ENCODE measurements at places on chromosomes 3 and 15.

- DNase-seq = no peak
These were observed 89.0 kb downstream of the PPCDC start for GRCh38 chr15:75112278-75112847.

DNA sequence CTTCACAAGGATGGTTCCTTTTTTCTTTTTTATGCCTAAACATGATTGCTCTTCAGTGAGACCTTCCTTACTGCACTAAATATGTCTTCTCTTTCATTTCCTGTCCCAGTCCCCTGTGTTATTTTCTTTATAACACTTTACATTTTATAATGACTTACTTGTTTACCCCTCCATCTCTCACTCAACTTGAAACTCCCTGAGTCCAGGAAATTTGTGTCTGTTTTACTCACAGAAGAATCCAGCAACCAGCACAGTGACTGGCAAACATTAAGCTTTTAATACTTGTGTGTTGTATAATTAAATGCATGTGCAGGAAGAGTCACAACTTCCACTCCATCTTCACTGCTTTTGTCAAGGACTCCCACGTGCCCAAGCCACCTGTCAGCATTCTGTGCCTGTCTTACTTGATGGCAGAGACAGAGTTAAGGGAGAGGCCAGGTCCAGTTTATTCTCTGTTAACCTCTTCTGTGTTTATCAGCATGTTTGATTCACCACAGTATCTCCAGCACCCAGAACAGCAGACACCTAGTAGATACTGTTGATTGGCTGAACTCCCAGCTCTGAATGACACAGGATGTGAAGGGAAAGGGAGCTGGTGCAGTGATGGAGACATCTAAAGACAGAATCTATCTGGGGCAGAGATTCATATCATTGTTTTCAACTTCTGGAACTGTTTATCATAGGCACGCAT lies 42.8 kb downstream of the SSR3 start:
- no peak for DNase-seq

GRCh38 chr15:92839696-92840095 lies 60.4 kb upstream of the CHD2 start:
- peak; percentile 69 for DNase-seq

GRCh38 chr15:25716414-25717126 lies 146.6 kb downstream of the ATP10A start:
- DNase-seq = no peak

DNA sequence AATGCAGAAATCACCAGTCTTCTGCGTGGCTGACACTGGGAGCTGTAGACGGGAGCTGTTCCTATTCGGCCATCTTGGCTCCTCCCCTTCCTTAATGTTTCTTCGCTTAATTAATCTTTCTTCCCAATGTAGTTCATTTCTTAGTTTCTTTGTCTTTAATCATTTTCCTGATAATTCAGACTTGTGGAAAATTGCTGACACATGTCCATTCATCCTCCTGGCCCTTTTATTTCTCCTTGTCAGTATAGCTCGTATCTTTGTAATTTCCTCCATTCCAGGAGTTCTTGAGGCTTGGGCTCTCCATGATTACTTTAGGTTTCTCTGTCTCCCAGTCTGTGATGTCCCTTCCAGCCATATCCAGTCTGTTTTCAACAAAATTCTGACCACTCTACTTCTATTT lies 98.7 kb downstream of the UBE2E2 start:
- no peak for DNase-seq

DNA sequence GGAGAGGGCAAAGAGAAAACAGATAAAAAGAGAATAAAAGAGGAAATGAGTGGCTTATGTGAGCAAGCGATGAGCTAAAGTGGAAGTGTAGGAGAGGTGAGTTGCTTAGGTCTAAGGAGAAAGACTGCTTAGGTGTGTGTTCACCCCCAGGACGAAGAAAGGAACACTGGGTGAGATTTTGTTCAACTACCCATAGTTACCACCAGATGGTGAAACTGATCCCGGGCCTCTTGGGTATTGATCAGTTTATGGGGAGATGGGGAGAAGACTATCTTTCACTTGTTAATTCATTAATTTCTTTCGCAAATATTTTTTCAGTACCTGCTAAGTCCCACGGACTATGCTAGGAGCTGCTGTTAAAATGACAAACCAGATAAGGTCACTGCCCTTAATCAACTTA lies 33.9 kb downstream of the GAP43 start:
- DNase-seq = no peak

GRCh38 chr3:113536627-113537101 lies 4.3 kb downstream of the SIDT1 start:
- DNase-seq = no peak

- no peak for DNase-seq
These were observed 522.5 kb downstream of the OCA2 start for GRCh38 chr15:27576576-27576975.

DNA sequence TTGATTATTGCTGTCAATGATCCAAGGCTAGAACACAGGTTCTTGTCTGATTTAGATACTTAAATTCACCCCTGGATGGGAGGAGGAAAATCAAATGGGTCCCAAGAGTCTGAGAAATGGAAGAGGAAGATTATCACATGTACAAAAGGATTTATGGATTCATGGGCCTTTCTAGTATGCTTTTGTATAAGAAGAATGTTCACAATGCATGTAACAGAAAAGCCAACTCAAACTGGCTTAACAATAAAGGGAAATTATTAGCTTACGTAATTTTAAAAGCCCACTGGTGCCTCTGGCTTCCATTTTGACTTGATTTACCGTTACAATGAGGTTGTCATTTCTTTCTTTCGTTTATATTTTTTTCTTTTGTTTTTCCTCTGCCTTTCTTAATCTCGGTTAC lies 782.5 kb upstream of the GRM7 start:
- DNase-seq = no peak

GRCh38 chr15:25470230-25470629 lies 31.4 kb upstream of the UBE3A start:
- DNase-seq = no peak

DNA sequence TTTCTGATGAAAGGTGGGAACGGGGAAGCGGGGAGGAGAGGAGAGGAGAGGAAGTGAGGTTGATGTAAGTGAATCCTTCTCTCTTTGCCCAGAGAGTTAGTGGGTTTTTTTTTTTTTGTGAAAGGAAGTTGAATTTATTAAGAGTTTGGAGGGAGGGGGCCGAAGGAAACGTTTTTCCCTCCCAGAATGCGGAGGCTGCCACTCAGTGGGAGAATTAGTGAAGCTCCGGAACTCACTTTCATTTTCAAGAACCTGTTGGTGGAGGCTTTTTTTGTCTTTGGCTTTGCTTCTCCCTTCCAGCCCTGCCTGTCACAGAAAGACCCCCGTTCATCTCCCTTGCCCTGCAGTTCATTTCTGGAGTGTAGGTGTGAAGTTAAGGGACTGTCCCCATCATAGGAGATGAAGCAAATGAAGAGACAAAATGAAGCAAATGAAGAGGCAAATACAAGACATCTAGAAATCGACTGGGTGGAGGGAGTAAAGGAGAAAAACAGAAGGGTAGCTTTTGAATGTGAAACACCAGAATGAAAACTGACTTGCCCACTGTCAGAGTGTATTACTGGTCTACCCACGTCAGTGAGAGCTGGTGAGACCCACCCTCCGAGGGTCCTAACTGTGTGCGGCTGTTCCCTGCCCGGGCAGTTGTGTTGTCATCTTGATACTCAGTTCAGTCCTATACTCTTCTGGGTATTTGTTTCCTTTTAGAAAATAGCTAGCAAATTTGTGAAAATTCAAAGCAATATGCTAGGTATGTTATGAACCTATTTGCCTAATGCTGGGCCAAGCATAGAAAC lies 91.5 kb downstream of the ITPR1 start:
- peak; percentile 7 for DNase-seq

- DNase-seq = no peak
These were observed 10.8 kb downstream of the PLA2G4D start for GRCh38 chr15:42083605-42083908.

DNA sequence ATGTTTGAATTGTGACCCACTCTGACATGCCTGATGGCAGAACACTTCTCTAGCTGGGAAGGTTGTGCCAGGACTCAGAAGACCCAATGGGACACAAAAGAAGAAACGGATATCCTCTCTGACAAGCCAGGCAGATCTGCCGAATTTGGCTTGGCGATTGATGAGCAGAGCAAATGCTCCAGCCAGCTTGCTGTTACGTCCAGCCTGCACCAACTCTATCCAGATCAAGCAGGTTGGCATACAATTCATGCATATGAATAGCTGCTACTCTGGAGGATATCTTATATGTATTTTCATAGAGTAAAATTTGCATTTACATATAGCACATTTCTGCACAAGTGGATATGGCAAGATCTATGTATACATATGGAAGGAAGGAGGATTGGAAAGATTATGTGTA lies 102.8 kb downstream of the PEX5L start:
- DNase-seq = no peak

- no peak for DNase-seq
These were observed 47.2 kb downstream of the NMNAT3 start for GRCh38 chr3:139630542-139630941.

DNA sequence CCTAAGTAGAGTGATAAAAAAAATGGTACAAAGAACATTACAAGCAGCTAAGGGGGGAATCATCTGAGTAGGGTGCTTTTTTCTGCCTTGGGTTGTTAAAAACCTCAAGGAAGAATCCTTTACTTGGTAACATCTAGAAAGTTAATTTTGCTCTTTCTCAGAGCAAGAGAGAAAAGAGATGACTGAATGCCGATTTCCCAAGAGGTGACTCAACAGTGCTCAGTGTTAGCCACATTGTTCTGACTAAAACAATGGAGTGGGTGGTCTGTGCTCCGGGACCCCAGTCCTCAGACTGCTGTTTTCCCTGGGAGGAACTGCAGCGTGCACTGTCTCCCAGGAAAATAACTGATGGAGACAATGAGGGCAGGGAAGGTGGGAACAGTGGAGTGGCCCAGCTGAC lies 41.1 kb upstream of the RASGRP1 start:
- no peak for DNase-seq

DNA sequence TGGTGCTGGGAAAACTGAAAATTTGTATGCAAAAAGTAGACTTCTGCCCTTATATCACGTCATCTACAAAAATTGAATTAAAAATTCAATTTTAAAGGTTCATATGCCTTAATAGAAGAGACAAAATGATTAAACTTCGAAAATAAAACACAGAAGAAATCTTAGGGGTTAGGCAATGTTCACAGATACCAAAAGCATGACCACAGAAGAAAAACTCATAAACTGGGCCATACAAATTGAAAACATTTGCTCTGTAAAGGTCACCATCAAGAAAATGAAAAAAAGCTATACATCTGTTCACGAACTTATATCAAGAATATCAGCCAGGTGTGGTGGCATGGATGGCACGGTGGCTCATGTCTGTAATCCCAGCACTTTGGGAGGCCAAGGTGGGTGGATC lies 245.1 kb downstream of the PCCB start:
- no peak for DNase-seq

DNA sequence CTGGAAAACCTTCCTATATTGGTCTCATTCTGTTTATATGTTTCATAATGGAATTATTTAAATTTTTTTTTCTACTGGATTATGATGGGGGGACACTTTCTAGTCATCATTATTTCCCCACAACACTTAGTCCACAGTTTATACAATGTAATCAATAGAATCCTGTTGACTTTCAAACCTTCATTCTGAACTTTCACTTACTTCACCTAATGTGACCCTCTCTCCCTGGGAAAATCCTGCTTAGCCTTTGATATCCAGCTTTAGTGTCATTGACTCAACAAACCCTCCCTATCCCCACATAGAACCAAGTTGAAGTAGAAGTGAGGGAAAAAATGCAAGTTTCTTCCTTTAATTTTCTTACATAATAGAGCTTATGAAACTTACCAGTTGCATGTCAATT lies 666.0 kb downstream of the MECOM start:
- no peak for DNase-seq

DNA sequence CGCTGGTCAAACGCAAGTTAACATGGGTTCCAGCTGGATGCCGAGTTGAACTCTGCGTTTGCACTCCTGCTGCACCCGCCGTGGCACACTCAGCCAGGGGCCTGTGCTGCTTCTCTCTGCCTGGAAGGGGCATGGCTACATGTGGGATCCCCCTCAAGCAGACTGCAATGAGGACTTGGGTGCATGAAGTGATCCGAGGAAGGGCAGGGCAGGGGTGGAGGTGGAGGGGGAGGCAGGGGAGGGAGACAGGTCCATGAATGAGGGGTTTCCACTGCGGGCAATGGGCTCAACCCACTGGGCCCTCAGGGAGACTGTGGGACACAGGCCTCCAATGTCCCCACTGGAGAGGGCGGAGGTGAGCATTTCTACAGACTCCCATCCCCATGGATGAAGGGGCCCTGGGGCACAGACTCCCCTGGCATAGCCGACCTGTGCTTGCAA lies 141.6 kb upstream of the MEF2A start:
- DNase-seq = no peak

DNA sequence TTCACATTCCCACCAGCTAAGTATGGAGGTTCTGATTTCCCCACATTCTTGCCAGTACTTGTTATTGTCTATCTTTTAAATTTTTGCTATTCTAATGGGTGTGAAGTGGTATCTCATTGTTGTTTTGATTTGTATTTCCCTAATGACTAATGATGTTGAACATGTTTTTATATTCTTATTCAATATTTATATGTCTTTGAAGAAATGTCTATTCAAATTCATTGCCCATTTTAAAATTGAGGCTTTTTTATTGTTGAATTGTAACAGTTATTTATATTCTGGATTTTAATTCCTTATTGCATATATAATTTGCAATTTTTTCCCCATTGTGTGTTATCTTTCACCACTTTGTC lies 255.3 kb downstream of the EDEM1 start:
- DNase-seq = no peak

- DNase-seq = no peak
These were observed 34.8 kb downstream of the RBPMS2 start for GRCh38 chr15:64740311-64741170.

DNA sequence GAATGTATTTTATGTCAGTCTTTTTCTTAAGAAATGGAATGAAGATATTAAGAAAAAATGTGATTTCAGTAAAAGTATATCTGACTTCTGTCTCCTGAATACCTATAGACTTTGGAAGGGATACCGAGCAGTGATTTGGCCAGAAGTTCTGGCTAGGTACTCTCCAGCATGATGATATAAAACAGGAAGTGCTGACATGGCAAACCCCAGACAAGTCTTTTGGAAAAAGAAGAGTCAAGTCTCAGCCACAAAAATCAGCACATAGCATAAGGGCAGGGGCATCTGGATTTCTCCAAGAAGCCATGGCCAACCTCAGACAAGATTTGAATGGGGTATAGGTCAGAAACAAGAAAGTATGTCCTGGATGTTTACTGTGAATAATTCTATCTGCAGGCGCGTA lies 643.3 kb upstream of the ARRDC4 start:
- no peak for DNase-seq

DNA sequence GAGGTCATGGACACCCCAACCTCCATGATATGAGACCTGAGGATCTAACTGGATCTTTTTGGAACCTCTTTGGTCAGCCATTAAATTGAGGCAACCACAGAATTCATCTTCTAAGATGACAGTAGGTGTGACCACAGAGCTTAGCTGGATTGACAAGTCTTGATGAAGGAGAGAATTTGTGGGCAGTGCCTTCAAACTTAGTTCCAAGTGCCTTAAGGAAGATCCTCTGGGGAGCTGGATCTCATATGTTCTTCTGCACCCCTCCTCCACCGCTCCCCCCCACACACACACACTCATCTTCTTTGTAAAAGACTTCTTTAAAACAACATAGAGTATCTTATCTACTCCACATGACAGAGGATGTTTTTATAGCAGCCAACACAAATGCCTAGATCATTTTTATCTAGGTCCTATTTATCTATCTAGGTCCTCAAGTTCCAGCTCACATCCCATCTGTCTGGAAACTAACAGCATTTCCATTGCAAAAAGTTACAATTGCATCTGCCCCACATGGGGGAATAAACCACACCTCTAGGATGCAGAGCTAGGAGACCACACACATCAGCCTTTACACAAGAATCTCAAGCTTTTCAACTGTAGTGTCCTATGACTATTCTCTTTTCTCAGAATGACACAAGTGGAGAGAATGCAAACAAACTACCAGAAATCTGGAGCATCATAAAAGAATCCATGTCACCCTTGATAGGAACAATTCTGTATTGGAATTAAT lies 37.4 kb downstream of the WWTR1 start:
- DNase-seq = no peak

All from GM06990 (cell line).